Central memory CD4-positive, alpha-beta T cell (primary cell): ENCODE measurements at places on chromosomes 12 and 14.

DNA sequence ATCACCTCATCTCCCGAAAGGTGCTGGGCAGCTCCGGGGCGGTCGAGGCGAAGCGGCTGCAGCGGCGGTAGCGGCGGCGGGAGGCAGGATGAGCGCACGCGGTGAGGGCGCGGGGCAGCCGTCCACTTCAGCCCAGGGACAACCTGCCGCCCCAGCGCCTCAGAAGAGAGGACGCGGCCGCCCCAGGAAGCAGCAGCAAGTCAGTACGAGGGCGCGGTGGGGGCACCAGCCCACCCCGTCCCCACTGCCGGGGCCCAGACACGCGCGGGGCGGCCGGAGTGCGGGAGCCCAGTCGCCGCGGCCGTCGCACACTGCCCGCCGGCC is 862 bp downstream of the HMGA2 start:
- DNase-seq = no peak

DNA sequence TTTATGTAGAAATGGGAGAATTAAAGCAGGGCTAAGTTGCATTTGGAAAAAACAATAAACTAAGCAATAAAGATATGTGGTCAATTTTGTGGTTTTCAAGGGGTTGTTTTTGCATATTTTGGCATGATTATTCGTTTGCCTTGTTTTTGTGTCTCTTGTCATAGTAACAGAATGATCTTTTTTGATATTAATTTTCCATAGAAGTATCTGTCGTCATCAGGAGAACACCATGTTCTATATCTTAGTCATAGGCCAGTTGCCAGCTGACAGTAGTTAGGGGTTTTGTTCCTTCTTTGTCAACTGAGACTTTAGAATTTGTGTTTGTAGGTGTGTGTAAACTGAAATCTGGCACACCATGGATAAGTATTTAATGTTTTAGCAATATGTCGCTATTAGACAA is 1354.8 kb downstream of the LRFN5 start:
- no peak for DNase-seq

DNA sequence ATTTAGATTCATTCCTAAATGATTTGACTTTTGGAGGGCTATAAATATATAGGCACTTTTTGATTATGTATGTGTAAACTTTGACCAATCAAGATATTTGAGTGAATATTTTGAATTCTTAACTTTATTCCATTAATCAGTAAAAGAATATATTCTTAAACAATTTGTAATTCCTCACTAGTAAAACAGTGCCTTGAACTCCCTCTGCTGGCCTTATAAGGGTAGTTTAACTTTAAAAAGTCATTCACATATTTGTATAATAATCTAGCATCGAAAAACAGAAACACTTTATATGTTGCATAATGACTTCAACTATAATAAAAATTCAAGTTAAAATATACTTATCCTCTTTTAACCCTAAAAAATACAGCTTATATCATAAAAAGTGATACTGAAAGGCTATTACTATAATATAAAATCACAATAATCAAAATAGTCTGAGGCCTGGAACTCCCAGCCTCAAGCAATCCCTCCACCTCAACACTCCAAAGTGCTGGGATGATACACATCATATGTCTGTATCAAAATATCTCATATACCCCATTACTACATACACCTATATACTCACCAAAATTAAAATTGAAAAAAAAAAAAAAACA is 31.2 kb downstream of the CCDC59 start:
- no peak for DNase-seq

- DNase-seq = no peak
Observed at GRCh38 chr12:68768431-68768939, 22.5 kb downstream of the SLC35E3 start.

- no peak for DNase-seq
Observed at GRCh38 chr14:48857366-48857765, 728.8 kb downstream of the RPS29 start.

DNA sequence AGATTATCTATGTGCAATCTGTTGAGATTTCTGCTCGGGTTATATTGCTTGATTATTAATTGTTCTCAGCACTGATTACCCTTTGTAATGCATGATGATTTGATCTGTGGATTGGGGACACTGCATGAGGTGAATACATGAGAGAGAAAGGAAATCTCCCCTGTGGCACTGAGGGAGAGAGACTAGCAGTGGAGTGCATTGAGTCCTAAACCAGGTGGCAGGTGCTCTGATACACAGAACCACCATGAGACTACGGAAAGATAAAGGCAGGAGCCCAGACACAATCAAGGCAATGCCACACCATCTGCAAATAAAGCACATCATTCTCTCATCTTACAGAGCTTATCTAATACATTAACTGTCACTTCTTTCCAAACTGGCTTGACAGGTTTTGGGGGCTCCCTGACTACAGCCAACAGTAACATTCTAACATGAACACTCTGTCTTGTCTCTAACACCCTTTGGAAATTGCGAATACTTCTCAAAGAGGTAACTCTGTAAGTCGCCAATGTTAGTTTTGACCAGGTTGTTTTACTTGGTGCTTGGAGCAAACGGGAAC is 37.6 kb upstream of the TSPAN8 start:
- DNase-seq = no peak

DNA sequence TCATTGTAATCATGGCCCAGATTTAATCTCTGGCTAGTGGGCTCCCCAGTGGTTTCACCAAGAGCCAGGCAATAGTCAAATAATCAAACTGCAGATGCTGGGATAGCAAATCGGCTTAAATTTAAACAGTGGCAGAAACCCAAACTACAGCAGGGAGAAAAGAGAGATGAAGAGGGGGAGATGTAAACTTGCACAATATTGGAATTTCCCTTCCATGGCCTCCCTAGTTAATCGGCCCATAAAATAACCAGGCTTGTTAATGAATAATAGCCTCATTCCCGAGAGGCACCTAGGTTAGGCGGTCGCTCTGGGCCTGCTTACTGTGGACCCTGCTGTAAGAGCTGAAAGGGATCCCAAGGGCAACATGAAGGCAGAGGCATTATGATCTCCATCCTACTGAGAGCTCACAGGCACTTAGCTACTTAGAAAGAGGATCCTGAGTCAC is 116.2 kb downstream of the NUAK1 start:
- DNase-seq = no peak

DNA sequence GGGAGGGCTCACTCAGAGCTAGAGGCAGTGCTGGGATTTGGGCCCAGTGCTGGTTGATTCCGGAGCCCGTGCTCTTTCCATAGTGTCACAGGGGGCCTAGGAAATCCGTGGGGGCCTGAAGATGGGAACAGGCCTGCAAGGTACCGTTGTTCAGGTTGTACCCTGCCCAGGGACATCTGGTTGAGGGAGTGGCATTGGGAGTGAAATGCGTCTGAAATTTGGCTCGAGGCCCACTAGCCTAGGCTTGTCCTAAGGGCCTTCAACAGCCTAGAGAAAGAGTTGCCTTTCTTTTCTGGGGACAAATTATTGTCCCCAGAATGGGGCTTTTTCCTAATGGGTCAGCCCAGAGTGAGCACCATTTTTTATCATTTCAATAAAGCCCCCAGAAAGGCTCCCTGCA is 26.4 kb upstream of the FAM222A start:
- no peak for DNase-seq

DNA sequence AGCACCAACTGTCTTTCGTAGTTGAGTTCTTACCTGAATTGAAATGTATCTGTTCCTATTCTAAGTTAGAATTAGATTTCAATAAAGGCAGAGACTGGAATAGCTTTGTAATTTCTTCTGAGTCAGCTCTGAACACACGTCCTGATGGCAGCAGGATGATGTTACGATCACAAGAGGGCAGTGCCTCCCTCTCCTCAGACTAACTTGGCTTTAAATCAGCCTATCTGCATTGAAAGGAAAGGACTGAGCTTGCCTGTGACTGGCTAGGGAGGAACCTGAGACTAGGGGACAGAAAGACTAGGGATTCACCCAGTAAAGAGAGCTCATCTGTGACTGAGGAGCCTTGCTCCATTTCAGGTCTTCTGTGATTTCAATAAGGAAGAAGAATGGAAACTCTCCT is 323.7 kb upstream of the OR4E1 start:
- peak; percentile 47 for DNase-seq

DNA sequence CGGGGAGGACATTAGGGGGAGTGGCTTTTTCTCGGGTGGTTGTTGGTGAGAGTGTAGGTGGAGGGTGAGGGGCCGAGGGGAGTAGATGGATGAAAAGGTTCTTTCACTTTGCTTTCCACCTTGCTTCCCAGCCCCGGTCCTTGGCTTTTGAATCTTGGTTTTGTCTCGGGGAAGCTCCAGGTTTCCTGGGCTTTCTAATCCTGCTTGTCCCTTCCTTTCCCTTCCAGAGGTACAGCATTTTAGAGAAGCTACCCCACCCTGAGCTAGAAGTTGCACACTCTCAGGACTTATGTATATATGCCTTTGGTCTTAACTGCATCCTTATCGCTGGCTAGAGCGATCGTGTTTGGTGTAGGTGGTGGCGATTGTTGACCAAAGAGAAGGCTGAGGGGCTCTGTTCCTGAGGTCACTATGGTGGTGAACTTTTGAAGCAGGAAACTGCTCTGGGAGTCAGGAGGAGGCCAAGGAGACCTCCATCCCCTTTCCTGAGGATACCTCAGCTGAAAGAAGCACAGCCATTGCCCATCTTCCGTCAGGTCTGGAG is 862 bp downstream of the PIP4K2C start:
- DNase-seq = no peak

DNA sequence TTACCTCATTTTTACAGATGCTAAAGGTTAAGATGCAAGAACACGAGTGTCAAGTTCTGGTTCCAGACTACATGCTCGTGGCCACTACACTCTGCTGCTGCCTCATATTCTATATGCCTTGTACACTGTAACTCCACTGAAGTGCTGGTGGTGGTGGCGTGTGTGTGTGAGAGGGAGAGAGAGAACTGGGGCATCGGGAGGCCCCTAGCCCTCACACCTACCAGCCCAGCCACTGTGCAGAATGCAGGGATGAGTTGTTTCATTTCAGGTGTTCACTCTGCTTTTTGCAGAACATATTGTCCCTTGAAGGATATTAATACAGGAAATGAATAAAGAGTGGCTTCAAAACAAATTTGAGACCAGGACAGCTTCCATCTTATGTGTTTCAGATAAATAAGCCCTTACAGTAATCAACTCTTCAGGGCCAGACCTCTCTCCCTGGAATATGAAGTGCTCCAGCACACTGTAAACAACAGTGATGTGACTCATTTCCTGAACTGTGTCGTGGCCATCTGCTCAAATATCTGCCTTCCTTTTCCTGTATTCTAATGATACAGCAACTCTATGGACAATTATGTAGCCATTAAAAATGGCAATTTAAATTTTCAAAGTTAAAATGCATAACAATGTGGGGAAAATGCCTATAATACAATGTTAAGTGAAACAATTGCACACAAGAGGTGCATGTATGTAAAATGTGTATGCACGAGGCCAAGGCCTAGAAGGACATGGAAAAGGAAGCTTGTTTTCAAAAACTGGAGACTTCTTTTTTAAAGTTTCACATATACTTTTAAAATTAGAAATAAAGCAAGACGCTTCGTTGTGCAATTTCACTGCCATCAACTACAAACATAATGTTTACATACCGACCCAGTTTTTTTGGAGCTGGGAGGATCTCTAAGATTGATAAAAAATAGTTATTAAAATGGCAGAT is 215.4 kb downstream of the PELI2 start:
- no peak for DNase-seq

DNA sequence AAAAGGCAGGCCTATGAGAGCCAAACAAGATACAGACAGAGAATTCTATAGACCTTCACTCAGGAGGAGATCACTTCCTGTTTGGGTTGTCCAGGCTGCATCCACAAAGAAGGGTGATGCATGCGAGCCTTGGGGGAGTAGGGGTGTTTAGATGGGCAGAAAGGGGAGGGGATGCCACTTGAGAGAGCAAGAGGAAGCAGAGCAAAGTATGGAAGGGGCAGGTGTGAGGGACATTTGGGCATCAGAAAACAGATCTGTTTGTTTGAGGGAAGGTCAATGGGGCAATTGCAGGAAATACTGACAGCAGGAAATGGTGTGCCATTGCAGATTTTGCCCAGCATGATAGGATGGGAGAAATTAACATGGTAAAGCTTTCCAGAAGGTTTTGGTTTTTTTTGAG is 146.4 kb upstream of the FOXN3 start:
- DNase-seq = no peak

DNA sequence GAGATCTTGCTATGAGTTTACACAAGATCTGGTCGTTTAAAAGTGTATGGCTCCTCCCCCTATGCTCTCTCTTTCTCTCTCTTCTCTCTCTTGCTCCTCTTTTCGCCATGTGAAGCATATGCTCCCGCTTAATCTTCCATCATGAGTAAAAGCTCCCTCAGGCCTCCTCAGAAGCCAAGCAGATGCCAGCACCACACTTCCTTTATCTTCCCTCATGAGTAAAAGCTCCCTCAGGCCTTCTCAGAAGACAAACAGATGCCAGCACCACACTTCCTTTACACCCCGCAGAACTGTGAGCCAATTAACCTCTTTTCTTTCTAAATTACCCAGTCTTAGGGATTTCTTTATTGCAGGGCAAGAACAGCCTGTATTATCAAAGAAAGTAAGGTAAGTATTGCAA is 152.4 kb downstream of the SEC23A start:
- no peak for DNase-seq

DNA sequence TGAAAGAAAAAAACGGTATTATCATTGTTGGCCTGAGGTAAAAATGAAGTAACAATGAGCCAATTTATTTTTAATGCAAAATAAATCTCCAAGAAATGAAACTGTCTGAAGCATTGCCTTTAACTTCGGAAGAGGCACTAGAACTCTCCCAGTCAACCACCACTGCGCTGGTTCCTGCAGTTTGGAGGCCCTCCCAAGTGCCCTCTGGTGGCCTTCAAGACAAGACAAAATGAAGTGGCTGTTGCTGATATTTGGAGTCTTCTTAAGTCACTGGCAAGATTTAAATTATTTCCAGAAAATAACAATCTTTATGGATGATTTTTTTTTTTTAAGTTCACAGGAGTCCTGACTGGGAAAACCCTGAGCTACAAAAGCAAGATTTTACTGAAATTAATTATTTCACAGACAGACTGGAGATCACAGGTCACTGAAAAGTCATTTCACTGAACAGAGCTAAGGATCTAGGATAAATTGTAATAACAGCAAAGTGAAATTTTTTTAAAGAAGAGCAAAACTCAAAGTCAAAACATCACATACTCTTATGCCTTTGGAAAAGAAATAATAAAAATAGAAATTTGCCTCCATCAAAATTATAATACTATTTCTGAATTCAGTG is 58.2 kb downstream of the DICER1 start:
- peak; percentile 21 for DNase-seq

- DNase-seq = no peak
Observed at GRCh38 chr12:17588968-17589367, 501.0 kb downstream of the RERGL start.

- DNase-seq = no peak
Observed at GRCh38 chr14:105315941-105316576, 1.5 kb downstream of the PACS2 start.

- DNase-seq = no peak
Observed at GRCh38 chr12:131867891-131868675, 26.3 kb upstream of the ULK1 start.

- DNase-seq = no peak
Observed at GRCh38 chr12:71727958-71728357, 26.7 kb upstream of the RAB21 start.

- no peak for DNase-seq
Observed at GRCh38 chr12:77521508-77522115, 309.1 kb upstream of the NAV3 start.
